ENCODE measurements at places on chromosomes 7 and 10.

- ATAC-seq, result no peak
Observed at GRCh38 chr7:90209776-90210175, 1.8 kb upstream of the STEAP2 start.

- ATAC-seq, result peak; percentile 86
Observed at GRCh38 chr10:126569513-126570244, 100.8 kb downstream of the C10orf90 start.

DNA sequence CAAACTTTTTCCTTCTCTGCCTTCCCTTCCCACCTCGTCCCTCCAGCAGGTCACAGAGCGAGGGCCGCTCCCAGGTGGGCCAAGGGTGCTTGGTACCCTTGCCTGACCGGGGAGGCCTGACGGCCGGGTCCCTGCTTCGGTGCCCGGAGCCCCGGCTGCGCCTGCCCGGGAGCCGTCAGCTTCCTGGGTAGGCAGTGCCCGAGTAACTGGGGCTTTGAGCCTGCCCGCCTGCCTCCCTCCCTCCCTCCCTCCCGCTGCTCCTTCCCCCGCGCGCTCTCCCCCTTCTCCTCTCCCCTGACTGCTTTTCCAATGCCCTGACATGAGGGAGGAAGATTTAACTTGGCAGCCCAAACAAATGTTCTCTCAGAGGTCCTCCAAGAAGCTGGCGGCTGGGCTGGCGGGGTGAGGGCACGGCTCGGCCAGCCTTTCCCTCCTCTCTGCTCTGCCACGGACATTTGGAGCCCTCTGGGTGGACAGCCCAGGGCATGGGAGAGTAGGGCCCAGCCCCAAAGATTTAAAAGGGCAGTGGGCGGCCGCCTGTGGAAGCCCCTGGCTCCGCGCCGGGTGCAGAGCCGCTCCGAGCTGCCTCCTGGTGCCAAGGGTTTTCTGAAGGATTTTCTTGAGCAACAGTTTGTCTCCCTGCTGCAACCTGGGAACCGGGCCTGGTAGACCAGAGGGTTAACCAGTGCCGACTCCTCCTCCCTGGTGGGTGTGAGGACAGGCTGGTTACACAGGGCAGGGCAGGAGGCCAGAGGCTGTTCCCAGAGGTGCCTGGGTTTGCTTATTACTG lies 2.0 kb downstream of the ZMIZ1 start:
- peak; percentile 58 for ATAC-seq

GRCh38 chr10:127135844-127136577 lies 60.4 kb downstream of the INSYN2A start:
- ATAC-seq, result no peak

GRCh38 chr10:49173201-49173772 lies 14.9 kb downstream of the TMEM273 start:
- no peak for ATAC-seq

DNA sequence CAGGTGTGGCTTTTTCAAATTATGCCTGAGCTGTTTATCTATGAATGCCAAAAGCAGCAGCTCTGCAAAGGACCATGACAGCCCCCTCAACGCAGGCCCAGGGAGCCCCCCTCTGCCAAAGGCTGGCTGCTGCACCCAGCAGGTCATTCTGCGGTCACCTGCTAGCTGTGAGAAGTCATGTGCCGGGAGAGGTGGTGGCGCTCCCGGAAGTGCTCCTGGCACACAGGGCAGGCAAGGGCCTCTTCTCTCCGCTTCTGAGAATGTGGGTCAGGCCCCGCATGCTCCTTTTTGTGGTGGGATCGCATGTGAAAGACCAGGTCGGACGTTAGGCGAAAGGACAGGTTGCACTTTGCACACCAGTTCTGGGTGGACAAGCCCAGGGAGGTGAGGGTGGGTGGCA lies 16.4 kb downstream of the ZNF488 start:
- no peak for ATAC-seq

- ATAC-seq, result peak; percentile 54
Observed at GRCh38 chr7:66221442-66221841, 16.3 kb downstream of the TPST1 start.

- ATAC-seq, result peak; percentile 53
Observed at GRCh38 chr7:149285603-149286002, 23.6 kb downstream of the ZNF783 start.

DNA sequence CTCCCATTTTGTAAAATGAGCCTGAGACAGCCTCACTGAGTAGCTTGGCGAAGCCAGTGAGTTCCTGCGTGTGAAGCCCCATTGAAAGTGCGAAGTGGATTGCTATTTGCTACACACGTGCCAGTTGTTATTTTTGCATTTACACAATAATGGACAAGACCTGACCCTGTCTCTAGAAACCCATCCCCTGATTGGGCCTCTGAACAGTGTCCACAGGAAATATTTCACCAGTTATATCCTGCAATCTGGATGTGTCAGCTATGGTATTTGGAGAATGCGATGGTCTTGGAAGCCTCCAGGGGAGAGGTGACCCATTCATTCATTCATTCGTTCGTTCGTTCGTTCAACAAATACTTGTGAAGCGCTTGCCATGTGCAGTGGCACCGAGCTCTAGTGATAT lies 37.1 kb downstream of the COL13A1 start:
- ATAC-seq, result peak; percentile 54

DNA sequence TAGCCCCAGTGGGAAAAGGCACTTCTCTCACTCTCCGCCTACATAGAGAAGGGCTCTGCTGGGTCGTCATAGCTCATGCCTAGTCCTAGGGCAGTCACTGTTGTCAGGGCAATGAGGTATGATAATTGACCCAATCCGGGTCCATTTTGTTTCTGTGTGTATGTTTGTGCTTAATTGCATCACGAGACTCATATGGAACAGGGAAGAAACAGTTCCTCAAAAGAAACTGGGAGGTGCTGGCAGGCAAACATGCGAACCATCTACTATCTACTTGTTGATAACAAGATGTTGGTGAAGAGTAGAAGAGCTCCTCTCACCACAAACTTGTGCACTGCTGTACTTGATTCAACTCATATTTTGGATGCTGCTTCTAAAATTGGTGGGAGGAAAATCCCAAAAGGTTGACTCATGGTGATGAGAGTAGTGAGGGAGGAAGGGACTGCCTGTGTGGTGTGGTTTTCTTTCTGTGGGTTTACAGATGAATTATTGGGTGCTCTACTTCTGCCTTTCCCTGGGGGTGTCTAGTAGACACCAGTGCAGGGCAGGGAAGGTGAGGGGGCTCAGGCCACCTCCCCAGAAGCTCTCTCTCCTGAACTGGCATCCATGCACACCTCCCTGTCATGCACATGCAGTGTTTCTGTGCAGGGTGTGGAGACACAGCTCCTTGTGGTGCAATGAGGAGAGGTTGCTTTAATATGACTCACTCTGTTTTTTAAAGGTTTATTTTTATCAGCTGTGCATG lies 29.4 kb downstream of the LSMEM1 start:
- ATAC-seq, result peak; percentile 80

GRCh38 chr10:48251525-48252353 lies 22.8 kb downstream of the FRMPD2 start:
- ATAC-seq, result peak; percentile 20

GRCh38 chr7:84916161-84916560 lies 270.7 kb downstream of the SEMA3D start:
- no peak for ATAC-seq

DNA sequence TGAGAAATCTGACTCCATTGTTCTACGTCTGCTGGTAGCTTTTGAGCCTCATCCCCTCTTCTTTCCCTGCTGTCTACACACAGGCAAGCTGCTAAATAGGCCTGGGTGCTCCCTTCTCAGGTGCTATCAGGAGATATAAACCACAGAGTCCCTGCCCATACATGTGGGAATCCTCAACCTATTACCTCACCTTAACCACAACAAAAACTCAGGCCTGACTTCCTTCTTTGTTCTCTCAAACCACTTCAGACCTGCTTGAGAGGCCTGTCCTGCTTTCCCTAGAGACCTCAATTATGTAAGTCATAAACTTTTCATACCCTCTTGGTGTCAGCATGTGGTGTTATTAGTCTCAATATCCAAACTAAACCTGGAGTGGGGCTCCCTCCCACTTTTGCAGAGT lies 75.0 kb upstream of the MAGI2 start:
- ATAC-seq, result no peak

DNA sequence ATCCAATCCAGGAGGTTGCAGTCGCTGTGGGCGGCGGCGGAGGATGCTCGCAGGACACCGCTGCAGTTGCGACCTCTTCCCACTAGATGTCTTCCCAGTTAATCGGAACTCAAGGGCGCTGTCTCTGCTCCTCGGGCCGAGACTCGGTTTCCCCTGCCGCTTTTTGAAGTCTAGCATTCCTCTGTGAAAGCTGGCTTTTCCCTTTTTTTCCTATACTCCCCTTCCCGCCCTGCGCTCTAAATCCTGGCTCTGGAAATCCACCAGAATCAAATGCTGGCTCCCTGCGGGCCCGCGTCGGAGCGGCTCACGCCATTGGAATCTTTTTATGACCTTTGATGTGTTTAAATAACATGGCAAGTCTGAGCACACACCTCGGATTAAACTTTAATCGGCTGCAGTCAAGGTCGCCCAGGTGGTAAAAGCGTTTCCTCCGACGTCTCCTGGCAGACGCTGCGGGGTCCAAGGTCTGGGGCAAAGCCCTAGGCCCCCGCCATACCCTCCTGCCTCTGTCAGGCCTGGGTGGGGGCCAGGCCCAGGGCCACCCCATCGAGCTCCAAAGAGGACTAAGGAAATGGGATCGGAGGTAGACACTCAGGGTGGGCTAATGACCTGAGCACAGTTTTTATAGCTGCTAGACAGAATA lies 10.7 kb upstream of the HOXA13 start:
- ATAC-seq, result peak; percentile 86
